ACHN (cell line): ENCODE measurements at places on chromosomes 16 and 17.

GRCh38 chr17:19727501-19728078 lies 11.2 kb upstream of the SLC47A2 start:
- no peak for DNase-seq

- DNase-seq, result no peak
These were observed 4.7 kb downstream of the ZACN start for GRCh38 chr17:76083536-76084182.

- no peak for DNase-seq
These were observed 15.4 kb downstream of the SIAH1 start for GRCh38 chr16:48369765-48370164.

- no peak for DNase-seq
These were observed 8.3 kb downstream of the PIK3R6 start for GRCh38 chr17:8859027-8859803.

DNA sequence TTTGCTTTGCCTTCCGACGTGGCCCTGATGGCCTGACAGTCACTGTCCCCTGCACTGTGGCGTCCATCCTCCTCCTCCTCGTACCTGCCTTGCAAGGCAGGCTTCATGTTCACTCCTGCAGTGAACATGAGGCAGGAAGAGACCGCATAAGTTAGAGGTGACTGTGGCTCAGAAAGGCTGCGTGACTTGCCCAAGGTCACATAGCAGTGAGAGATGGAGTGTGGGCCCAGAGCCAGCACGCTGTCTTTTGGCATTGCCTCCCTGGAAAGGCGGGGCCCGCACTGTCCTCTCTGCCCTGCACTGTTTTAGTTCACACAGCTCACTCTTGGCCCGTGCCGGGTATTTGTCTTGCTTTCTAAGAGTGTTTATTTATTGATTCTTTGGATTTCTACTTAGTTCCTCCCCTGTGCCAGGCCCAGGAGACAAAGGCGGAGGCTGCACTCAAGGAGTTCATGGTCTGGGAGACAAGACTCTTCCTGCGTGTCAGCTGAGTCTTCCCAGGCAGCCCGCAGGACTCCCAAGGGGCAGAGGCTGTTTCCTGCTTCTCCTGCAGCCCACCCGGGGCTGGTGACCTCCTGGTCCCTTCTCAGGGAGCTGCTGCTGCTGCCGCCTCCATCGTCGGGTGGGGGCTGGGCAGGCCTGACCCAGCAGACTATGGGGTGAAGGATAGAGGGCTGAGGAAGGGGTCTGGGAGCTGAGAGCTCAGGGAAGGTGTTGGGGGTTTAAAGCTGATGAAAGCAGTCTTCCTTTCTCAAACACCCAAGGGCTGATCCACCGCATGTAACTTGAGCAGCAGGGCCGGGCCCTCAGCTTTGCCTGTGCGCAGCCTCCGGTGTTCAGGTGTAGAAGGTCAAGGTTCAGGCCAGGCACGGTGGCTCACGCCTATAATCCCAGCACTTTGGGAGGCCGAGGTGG lies 12.7 kb downstream of the CYGB start:
- no peak for DNase-seq

GRCh38 chr16:88652762-88653063 lies 1.9 kb upstream of the CYBA start:
- DNase-seq, result no peak

DNA sequence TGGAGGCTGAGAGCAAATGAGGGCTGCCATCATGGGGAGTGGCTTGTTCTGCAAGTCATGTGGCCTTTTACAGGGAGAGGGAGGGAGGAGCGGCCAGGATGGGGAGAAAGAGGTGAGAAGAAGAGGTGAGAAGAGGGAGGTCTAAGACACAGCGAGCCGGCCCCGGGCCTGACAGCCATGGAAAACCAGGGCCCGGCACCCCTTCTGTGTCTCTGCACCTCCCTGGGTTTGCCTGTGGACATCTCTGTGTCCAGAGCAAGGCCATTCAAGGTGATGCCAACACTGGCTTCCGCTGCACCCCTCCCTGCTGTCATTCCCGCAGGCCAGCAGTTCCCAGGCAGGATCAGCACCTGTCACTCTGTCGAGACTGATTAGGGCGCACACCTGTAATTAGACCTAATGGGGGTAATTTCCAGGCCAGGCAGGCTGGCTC lies 75.6 kb downstream of the MGAT5B start:
- DNase-seq, result no peak
